ENCODE measurements at places on chromosomes 3 and 15. TPM values are rescaled to one million over a fixed set of nuclear protein-coding genes. Genes with fewer than 3 reads are reported as not detected.

The SNX22 gene
- 0.71 TPM for total RNA-seq

The PODXL2 gene
- total RNA-seq = 2.5 TPM

The RASSF1 gene
- total RNA-seq = 45.3 TPM

The CPNE4 gene
- not detected for total RNA-seq

The KBTBD12 gene
- 0.10 TPM for total RNA-seq

The ELL3 gene
- 2.0 TPM for total RNA-seq

The C3orf49 gene
- total RNA-seq = not detected

The CFAP44 gene
- 3.6 TPM for total RNA-seq

The NEK11 gene
- total RNA-seq = 5.7 TPM

The PPM1L gene
- 12.7 TPM for total RNA-seq

The COMMD2 gene
- 30.1 TPM for total RNA-seq

The TM4SF18 gene
- total RNA-seq = 12.3 TPM

The GRAMD1C gene
- 1.8 TPM for total RNA-seq

The GOLGA8T gene
- not detected for total RNA-seq

The GASK1A gene
- total RNA-seq = 11.9 TPM

The H1-8 gene
- not detected for total RNA-seq

The CYP11A1 gene
- total RNA-seq = 1.9 TPM

The PDCD6IP gene
- 256 TPM for total RNA-seq

The ZNF662 gene
- total RNA-seq = 5.7 TPM
